ENCODE measurements at places on chromosomes 13 and 19.

- DNase-seq: no peak
Measured at GRCh38 chr13:66943530-66943929, 286.6 kb downstream of the PCDH9 start.

DNA sequence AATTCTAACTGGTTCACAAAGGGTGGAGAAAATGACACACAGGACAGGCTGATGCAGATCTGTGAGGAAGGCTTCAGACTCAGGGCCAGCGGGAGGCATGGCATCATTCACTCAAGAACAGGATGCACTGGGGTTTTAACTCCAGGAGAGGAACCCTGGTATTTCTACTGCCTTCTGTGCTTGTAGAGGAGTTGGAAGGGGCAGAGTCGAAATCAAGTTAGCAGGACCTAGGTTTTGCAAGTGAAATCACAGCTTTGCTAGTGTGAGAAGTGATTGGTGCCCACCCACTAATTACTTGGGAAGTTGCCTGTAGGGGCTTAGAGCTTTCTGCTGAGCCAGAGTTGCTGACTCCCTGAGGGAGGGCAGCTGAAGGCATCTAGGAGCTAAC lies 92.7 kb downstream of the AKAP11 start:
- no peak for DNase-seq

DNA sequence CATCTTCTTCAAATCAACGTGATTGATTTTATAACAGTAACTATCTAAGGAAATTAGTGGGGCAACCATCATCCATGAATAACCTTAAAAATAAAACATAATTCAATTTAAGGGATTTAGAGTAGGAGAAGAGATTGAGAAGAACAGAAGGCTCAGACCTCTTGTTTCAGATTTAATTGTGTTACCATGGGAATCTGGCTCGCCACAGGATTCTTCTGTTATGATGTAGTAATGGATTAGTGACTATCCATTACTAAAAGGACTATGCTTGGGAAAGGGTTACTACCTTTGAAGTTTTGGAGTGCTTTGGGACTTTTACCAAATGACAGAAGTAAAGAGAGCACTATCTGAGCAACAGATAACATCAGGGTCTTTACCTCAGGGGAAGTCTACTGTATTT lies 13.2 kb downstream of the FREM2 start:
- DNase-seq: no peak

- DNase-seq: no peak
Measured at GRCh38 chr13:110920038-110920437, 5.2 kb upstream of the ANKRD10 start.

DNA sequence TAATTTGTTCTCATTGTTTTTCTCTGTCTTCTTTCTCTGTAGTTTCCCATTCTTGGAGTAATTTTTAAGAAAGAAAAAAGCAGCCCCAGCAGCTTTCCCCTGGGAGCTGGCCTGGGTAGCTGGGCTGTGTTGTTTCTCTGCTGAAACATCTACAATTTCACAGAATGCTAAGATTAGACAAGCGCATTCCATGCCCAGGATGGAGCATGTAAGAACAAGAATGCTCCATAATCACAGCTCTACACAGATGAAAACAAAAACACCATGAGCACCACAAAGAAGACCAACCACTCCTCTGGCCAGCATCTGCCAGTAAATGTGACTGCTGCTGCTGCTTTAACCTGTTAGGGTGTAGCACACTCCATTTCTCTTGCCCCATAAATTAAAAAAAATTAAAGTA lies 239.2 kb upstream of the SLITRK1 start:
- no peak for DNase-seq

DNA sequence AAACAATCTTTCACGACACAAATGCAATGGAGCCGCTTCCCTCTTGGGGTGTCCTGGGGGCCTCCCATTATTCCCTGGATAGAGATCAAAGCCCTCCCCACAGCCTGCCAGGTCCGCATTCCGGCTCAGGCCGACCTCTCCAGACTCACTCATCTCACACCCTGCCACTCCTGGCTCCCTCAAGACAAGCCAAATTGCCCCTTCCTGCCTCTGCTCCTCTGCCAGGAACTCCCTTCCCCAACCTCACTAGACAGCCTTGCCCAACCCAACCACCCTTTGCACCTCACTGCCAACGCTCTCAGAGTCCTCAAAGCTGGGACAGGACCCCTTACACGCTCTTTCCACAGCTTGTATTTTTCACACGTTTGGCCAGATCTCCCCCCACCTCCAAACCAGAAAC lies 1.5 kb downstream of the ABHD17A start:
- no peak for DNase-seq

Data from retina (tissue), 1 donor.